ENCODE measurements at places on chromosomes 4 and X.

DNA sequence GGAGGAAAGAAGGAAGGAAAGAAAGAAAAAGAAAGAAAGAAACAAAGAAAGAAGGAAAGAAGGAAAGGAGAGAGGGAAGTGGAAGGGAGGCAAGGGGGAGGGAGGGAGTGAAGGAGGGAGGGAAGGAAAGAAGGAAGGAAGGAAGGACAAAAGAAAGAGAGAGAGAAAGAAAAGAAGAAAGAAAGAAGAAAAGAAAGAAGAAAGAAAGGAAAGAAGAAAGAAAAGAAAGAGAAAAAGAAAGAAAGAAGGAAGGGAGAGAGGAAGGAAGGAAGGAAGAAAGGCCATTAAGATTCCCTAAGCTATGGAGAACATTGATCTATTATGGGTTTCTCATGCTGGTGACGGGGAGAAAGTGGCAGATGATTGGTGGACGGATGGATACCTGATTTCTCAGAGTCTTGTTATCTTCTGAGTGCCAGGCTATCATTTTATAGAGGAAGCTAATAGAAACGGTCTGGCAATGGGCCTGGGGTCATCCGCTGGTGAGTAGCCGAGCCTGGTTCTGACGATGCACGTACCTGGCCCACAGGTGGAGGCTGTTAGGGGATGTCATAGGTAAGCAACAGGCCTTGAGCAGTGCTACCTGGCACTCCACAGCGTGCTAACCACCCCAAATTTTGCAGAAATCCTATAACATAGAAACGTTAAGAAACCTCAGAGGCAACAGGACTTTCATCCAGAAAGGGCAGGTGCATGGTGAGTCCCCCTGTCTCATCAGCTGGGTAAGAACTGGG is 142.9 kb downstream of the SHOX start:
- no peak for DNase-seq

GRCh38 chr4:173259310-173259709 is 74.8 kb downstream of the HMGB2 start:
- no peak for DNase-seq

DNA sequence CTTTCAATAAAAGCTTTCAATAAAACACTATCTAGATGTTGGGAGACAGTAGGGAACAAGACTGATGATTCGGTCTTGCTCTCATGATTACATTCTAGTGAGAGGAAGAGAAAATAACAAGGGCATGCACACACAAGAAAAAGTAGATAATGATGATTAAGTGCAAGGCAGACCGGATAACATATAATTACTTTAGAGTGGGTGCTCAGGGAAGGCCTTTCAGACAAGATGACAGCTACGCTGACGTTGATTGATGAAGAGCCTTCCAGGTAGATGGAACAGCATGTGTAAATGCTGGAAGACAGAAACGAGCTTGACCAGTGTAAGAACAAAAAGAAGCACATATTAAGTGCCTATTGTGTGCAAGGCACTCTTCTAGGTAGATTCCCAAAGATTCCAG is 43.4 kb downstream of the TXK start:
- no peak for DNase-seq

DNA sequence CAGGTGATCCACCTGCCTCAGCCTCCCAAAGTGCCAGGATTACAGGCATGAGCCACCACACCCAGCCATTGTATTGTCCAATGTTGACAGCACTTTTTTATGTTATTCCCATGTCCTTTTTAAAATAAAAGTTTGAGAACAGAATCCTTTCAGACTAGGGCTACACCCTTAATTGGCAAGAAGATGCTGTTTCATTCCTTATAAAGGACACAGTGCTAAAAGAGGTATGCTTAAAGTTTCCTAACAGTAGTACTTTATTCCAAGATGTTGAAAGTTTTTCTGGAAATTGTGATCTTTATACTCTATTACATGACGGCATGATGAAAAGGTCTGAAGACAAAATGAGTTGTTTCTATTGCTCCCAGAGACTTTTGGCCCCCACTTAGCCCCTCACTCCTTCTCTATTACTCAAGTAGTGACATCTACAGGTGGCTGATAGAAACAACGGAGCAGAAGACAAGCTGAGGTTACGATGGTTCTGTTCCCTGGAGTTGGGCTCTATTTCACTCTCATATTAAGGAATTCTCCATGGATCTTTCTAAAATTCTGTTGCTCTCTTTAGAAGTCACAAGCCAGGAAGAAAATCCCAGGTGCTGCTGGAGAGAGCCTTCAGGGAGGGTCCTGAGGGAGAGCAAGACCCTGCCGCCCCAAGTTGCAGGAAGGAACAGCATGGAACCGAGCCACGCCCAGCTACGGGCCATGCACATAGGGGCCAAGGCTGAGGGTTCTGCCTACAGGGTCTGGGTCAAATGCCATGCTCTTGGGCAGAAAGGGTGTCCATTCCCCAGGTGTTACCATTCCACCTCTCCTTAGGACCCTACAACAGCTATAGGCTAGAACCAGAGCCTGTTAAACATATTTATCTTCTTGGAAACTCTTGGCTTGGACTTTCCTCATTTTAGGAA is 22.8 kb downstream of the RPL9 start:
- no peak for DNase-seq

- DNase-seq, result no peak
Observed at GRCh38 chrX:69510137-69510715, 6.1 kb downstream of the NALF2 start.

DNA sequence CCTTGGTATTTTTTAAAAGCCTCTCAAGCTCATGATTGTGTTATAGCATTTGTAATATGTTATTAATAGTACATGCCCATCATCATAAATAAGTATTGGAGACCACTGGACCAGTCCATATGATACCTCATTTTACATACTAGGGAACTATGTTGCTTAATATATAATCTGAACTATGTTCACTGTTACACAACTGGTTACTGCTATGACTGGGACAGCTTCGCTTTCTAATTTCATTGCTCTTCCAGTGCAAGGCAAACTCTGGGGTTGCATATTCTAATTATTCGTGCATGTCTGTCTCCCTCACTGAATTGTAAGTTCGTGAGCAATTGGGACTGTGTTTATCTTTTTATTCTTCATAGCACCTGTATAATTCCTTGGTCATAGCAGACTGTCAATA is 330.5 kb downstream of the RAPGEF2 start:
- DNase-seq, result no peak

DNA sequence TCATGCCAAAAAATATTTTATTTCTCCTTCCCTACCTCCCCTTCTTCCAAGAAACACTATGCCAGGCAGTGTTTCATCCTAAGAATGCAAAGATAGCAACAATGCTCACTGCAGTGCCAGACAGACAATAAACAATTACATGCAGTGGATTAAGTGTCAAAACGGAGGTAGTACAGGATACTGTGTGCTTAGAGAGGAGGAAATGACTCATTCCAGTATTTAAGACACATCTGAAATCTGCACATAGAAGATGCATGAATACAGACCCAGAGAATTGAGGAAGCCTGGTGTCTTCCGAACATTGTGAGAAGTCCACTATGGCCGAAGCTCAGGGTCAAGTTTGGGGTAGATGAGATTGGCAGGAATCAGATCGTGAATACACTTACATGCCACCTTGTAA is 326.4 kb downstream of the PPP3CA start:
- no peak for DNase-seq

DNA sequence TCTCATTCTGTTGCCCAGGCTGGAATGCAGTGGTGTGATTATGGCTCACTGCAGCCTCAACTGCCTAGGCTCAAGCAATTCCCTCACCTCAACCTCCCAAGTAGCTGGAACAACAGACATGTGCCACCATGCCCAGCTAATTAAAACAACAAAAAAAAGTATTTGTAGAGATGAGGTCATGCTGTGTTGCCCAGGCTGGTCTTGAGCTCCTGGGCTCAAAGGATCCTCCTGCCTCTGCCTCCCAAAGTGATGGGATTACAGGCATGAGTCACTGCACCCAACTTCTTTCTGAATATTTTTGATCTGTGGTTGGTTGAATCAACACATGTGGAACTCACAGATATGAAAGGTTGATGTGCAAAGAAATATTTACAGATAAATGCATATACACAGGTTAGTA is 18.5 kb upstream of the SEPTIN11 start:
- no peak for DNase-seq

GRCh38 chr4:164056426-164057142 is 562.1 kb downstream of the TMA16 start:
- no peak for DNase-seq

DNA sequence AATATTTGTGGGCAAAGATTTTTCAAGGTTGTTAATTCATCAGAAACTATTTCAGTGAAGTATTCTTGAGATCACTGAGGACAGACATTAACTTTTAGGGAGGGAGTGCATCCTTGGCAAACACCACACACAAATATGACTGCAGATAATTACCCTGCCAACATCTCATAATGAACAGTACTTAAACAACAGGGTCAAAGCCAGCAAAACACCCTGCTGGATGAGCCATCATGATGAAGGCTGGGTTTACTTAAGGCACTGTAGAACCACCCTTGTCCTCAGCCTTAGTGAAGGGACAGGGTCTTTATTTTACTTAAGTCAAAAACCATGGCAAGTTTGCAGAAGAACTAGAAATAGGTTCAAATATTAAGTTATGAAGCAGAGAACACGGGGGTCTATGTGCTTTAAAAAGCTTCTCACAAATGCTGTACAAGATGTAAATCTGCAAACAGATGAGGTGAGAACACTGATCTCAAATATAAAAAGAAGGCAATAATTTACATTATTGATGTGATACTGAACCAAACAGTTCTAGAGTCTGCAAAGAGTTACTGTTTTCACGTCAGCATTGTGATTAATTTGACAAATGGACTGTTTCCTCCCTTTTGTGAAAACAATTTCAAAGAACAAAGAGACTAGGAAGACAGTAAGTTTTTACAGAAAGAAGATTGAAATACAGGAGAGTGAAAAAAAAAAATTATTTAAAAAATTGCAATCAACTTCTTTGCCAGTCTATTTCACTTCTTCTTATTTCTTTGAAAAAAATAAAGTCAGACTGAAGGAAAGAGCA is 28.2 kb downstream of the TAPT1 start:
- no peak for DNase-seq

- DNase-seq, result no peak
Observed at GRCh38 chr4:60724623-60725022, 475.5 kb upstream of the ADGRL3 start.

GRCh38 chrX:9071031-9071650 is 37.2 kb upstream of the FAM9B start:
- no peak for DNase-seq

GRCh38 chr4:130029442-130029841 is 933.5 kb downstream of the C4orf33 start:
- no peak for DNase-seq

- peak; percentile 58 for DNase-seq
Observed at GRCh38 chr4:10456595-10457254, 501 bp downstream of the ZNF518B start.

- DNase-seq, result no peak
Observed at GRCh38 chr4:95537191-95537590, 11.6 kb downstream of the UNC5C start.

DNA sequence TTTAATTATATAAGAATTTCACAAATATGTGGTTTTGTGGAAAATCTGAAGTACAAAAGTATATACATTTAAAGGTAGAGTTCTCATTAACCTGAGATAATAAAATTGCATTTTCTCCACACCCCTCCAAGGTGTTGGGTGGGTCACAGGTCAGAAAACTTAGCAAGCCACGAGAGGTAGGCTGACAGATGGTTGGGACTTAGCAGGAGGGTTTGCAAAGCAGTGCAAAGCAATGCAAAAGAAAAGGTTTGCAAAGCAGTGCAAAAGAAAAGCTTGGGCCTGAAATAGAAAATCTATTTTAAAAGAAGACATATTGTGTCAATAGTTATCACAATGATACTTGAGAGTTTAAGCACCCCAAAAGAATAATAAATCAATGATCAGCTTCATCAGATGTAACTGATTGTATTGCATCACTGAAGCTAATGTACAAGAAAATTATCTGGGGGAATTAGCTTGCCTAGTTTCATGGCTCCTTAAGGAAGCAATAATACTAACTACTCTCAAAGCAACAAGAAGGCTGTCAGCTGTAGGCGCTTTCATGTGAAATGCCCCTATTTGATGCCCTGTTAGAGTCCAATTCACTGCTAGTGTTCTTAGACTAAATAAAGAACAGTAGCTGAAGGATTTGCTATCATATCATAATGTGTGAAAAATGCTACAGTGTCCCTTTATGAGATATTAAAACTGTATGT is 319.5 kb downstream of the KCNIP4 start:
- no peak for DNase-seq

GRCh38 chr4:6224735-6225134 is 24.4 kb upstream of the JAKMIP1 start:
- DNase-seq, result no peak

DNA sequence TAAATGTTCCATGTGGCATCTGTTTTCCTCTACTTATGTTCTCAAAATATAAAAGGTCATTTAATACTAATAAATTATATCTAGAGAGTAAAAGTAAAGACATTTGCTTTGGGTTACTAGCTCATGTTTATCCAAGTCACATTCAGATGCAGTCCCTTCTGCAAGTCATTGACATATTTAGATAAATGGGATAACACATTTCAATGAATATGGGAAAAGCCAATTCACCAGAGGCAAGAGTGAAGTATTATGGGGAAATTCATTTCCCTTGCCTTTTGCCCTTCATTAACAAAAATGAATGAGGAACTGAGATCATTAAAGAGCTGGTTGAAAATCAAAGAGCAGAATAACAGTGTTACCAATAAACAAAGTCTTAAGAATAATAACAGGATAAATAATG is 306.2 kb upstream of the FSTL5 start:
- DNase-seq, result no peak

DNA sequence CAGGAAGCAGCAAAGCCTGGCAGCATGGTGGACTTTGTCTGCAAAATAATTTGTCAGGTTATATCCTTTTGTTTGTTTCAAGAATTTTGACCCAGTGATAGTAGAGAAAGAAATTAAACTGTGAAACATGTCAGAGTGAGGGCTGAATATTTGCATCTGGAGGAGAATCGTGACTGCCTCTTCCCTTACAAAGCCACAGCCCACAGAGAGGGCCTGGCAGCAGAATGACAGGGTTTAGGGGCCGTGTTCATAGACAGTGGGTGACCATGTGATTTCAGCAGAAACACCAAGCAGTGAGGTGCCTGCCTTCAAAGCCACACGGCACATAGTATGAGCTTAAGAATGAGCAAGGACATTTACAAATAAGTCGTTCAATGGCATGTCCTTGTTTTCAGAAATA is 24.4 kb upstream of the PLAC8 start:
- no peak for DNase-seq

DNA sequence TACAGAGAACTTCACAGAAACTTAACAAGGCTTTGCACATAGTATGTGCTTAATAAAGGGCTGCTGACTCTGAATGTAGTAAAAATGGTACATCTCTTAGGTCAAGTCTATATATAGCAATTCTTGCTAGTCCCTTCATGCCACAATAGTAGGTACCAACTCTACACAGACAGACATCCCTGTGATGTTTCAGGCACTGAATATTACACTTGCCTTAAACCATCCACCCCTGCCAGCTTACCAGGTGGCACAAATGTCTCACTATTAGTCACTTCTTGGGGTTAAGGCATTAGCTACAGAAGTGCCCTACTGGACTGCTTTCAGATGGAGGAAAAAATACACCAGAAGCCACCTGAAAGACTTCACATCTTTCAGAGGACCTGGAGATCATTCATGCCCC is 86.3 kb upstream of the CITED1 start:
- DNase-seq, result no peak

GRCh38 chr4:119939071-119939995 is 127.3 kb downstream of the MAD2L1 start:
- no peak for DNase-seq
